ENCODE measurements at places on chromosomes 1 and 21.

- no peak for DNase-seq
Measured at GRCh38 chr1:30689901-30690645, 33.3 kb downstream of the MATN1 start.

DNA sequence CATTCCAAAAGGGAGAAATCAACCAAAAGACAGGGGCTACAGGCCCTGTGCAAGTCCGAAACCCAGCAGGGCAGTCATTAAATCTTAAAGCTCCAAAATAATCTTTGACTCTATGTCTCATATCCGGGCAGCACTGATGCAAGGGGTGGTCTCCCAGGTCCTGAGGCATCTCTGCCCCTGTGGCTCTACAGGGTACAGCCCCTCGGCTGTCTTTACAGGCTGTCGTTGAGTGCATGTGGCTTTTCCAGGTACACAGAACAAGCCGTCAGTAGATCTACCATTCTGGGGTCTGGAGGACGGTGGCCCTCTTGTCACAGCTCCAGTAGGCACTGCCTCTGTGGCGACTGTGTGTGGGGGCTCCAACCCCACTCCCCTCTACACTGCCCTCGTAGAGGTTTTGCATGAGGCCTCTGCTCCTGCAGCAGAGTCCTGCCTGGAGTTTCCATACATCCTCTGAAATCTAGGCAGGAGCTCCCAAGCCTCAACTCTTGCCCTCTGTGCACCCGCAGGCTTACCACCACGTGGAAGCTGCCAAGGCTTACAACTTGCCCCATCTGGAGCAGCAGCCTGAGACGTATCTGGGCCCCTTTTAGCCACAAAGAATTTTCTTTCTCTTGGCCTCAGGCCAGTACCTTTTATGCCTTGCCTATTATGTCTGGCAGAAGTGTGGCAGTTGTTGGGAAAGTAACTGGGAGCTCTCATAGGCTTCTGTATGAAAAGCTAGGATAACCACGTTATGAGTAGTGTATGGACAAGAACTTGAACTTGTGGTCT, 52.5 kb downstream of the POU2F1 start:
- DNase-seq, result peak; percentile 50

DNA sequence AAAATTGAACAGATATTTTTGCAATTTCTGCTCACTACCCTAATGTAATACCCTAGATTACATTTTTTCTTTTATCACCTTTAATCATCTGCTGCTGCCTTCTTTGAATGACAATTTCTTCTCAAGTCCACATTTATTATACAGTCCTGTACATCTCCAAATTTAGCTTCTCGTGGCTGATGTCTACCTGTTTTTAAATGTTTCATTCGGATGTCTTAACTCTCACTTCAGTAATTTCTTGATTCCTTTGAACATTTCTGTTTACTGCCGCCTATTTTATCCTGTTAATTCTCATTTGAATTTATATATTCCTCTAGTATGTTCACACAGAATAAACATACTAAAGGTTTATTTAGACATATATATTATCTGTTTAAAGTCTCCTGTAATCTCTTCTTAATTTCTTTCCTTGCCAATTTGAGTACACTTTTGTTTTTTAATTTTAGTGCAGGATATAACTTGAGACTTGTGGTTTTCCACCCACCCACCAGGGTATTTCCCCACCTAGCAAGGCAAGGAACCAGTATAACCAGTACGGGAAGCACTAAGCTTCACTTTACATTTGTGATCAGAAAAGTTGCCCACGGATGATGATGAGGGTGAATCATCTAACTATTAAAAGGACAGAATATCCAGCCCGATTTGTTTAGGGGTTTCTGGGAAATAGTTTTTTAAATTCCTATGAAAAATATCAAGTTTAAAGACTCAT, 12.7 kb downstream of the INSL5 start:
- DNase-seq, result no peak

DNA sequence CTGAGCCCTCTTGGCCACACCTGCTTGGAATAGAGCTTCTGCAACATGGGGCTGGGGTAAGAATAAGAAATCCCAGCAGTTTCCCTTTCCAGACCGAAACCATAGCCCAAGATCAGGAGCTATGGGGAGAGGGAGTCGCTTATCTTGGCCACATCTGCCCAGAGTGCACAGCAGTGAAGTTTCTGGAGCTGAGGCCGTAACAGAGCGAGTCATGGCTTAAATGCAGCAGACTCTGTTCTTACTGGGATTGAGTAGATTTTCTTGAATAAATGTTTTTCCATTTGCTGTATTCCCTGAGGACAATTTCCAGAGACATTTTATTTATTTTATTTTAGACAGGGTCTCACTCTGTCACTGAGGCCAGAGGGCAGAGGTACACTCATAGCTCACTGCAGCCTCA, 33.5 kb downstream of the CFAP57 start:
- DNase-seq, result no peak

GRCh38 chr1:214364386-214364785, 83.4 kb downstream of the SMYD2 start:
- no peak for DNase-seq

DNA sequence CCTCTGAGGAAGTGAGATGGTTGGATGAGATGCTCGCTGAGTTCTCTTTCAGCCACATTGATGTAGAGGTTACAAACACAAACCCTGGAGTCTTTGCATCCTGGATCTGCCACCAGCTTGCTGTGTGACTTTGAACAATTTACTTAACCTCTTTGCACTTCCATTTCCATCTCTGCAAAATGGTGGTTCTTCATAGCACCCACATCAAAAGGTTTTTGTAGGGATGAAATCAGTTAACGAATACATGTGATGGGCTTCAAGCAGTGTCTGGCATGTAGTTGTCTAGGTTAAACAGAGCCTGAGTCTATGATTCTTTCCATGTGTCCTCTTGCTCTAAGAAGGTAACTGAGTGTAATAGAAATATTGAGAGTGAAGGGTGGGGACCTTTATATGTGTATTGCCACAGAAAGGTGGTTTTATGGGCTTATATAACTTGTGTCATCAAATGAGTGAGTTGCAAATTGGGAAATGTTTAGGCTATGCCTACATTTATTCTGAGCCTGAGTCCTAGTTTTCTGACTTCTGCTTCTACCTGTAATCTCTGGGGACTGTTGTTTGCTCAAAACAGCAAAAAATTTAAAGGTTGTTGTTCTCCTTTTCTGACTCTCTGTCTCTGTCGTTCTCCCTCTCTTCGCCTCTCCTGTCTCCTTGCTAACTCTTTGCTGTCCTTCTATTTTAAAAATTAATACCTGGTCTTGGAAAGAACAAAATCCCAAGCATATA, 27.3 kb upstream of the LRRN2 start:
- DNase-seq, result peak; percentile 90

DNA sequence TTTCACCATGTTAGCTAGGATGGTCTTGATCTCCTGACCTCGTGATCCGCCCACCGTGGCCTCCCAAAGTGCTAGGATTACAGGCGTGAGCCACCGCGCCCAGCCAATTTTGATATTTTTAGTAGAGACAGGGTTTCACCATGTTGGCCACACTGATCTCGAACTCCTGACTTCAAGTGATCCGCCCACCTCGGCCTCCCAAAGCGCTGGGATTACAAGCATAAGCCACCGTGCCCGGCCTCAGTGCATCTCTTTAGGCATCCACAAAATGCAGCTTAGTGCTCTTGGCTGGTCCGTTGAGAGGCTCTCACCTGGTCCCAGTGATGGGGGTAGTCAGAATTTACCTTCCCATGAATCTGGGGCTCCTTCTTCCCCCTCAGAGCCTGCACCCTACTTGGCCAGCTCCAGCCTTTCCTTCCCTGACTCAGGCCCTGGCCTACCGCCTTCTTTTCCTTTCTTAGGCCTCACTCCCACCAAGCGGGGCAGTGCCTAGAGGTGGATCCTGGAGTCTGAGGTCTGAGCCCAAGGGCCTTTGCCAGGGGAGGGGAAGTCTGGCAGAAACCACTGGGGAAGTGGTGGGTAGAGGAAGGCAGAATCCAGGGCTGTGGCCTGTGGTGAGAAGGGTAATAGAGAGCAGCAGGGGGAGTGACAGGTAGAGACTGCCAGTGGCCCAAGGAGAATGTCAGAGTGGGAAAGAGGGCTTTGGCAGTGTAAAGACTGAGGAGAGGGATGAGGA, 3.7 kb downstream of the LENEP start:
- DNase-seq, result no peak

- no peak for DNase-seq
Measured at GRCh38 chr1:163054181-163054591, 15.0 kb upstream of the RGS4 start.

- DNase-seq, result no peak
Measured at GRCh38 chr21:38280454-38280853, 23.7 kb downstream of the KCNJ15 start.

- no peak for DNase-seq
Measured at GRCh38 chr1:9722378-9722749, 70.8 kb downstream of the PIK3CD start.

DNA sequence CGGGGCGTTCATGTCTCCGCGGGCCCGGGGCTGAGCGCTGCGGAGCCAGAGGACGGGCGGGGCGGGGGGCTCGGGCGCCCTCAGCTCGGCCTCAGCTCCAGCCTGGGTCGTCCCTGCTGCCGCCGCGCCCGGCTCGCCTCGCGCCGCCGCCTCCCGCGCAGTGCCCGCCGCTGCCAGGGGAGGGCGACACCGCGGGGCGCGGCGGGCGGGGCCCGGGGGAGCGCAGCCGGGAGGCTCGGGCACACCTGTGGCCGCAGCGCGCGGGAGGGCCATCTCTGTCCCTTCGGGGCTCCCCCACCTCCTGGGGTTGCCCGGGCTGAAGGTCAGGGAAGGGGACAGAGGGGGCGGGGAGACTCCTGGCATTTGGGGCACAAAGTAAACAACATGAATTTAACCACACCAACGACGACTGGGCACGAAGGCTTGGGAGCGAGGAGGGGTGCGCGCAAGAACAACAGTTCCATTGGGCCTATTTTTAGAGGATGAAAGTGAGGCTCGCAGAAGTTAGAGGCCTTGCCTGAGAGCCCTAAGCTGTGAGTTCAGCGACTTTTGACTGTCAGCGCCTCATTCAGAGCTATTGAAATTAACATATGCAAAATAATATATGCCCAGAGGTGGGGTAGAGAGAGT, at the start of gene FAM131C:
FAM131C (minus strand) TSS at position 162 of the 630 bp plus-strand sequence. CDS start 209 bp downstream, outside the sequence.
- no peak for DNase-seq

GRCh38 chr21:14115646-14116045, 95.1 kb downstream of the LIPI start:
- no peak for DNase-seq

- no peak for DNase-seq
Measured at GRCh38 chr1:69929308-69930057, 275.9 kb downstream of the LRRC40 start.

GRCh38 chr1:206547104-206547503, 39.8 kb downstream of the RASSF5 start:
- DNase-seq, result no peak

DNA sequence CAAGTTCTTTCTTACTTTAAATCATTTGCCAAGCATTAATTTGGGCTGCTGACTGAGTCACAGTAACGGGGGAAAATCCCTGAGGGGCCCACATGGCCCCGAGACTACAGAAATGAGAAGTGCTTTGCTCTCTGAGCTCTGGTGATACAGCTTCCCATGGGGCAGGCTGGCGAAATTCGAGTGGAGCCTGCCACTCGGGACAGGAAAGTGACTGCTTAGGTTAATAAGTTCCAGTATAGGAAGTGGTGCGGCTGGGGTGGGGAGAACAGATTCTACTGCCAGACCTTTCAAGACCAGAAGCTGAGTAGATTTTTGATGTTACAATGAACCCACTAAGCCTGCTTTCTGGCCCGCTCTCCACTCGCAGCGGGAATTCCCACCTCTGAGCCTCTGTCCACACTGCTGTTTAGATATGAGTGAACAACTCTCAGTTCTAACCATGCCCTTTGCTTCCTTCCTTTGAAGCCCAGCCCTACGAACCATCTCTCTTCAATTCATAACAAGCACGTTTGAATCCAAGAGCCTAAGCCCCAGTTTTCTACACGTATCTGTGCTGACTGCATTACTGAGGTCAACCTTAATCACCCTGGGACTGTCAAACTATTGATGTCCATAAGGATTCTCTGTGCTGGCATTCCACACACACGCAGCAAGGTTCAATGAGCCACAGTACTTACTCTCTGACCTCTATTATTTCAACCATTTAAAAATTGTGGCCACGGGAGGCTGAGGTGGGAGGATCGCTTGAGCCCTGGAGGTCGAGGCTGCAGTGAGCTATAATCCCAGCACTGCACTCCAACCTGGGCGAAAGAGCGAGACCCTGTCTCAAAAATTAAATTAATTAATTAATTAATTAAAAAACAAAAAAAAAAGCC, 9.6 kb downstream of the ZBTB17 start:
- no peak for DNase-seq

DNA sequence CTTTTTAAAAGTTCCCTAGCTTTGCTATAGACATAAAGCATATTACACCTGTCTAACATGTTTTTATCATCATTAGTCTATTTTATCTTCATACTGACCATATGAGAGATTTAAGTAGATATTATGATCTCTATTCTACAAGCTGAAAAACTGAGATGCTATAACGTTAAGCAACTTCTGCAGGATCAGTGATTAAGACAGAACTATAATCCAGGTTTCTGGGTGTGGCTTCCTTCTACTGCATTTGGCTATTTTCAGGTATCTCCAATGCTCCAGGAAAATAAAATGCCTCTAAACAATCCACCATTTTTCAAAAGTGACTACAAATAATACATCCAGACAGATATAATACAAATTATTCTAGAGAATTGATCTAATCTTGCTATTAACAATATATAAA, 53.4 kb downstream of the RGS2 start:
- no peak for DNase-seq

DNA sequence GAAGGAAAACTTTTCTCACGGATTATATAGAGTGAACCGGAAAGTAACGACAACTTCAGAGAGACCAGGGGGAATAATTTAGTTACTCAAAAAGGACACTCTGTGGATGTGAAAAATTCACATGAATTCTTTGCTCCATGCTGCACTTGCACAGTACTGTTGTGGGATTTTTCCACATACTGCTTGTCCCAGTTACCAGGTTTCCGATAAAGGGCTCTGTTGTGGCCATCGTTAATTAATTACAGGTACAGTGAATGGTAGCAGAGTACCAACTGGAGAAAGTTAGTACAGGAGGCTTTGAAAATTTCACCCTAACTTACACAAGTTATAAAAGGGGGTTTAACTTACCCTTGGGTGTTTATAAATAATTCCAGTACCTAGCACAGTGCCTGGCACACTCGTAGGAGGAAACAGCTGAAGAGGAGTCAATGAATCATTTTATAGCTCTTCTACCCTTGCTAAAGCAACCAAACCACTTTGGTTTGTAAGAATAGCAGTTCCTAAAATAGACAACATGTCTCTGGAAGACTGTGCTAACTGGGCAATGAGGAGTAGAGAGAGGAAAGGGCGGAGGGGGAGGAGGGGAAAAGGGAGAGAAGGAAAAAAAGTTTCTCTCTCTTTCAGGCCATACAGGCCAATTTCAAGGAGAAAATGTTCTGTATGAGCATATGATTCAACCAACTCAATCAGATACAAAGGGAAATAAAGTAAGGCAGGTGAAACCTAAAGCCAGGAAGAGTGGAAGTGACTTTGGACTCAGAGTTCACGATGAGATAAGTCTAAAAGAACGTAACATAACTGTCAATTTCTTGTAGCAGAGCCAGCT, 98.3 kb upstream of the MAGI3 start:
- no peak for DNase-seq
